Thoracic aorta (tissue), 2 donors: ENCODE measurements at places on chromosomes 6 and 20.

- DNase-seq, result no peak
Measured at GRCh38 chr6:163771180-163771579, 356.7 kb downstream of the QKI start.

DNA sequence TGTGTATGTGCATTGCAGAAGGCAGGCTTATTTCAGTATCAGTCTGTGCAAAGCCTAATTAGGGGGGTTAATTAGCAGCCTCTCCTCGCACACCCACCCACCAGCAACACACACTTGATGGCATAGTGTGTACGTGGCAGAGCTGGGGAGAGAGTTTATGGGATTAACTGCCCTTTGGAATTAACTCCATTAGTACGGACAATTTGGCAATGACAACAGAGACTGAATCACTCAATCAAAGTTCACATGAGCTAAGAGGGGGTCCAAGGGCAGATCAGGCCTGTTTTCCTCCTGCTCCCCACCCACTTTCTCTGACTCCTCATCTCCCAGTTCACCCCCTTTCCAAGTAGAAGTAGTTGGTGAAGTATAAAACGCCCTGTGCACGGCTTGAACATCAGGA, 69.5 kb downstream of the LRFN2 start:
- no peak for DNase-seq

DNA sequence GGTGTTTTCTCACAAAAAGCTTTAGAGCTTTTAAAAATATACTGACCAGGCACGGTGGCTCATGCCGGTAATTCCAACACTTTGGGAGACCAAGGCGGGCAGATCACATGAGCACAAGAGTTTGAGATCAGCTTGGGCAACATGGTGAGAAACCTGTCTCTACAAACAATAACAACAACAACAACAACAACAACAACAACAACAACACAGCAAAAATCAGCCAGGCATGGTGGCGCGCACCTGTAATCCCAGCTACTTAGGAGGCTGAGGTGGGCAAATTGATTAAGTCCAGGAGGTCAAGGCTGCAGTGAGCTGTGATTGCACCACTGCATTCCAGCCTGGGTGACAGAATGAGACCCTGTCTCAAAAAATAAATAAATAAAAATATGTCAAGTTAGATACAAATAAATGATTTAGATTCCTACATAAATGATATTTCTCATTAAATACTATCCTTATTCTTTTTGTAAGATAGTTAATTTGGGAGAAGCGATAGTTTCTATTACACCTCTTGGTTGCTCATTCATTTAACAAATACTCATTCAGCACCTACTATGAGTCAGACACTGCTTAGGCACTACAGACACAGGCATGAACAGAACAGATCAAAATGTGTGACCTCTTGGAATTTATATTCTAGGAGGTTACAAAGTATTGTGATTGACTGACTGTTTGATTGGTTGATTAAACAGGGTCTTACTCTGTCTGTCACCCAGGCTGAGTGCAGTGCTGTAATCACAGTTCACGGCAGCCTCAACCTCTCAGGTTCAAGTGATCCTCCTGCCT, 83.5 kb upstream of the BEND3 start:
- no peak for DNase-seq

- DNase-seq, result no peak
Measured at GRCh38 chr20:973785-974194, 28.3 kb downstream of the RSPO4 start.

GRCh38 chr6:126198631-126199030, 141.3 kb upstream of the CENPW start:
- DNase-seq, result no peak

DNA sequence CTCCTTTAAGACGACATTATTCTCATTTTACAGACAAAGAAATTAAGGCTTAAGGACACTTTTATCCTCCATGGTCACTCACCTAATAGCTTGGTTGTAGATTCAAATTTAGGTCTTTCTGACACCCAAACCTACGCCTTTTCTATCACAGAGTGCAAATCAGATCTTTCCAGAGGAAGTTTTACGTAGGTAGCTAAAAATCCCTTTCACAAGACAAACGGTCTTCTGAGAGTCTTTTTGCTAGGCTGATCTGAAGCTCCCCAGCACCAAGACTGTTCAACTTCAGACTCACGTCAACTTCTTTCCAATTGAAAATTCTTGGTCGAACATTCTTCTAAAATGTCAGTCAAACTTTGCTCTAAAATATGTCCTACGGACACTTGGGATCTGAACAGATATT, 46.5 kb downstream of the BLOC1S5 start:
- DNase-seq, result no peak

- DNase-seq, result no peak
Measured at GRCh38 chr20:1855109-1855508, 40.1 kb upstream of the SIRPA start.

DNA sequence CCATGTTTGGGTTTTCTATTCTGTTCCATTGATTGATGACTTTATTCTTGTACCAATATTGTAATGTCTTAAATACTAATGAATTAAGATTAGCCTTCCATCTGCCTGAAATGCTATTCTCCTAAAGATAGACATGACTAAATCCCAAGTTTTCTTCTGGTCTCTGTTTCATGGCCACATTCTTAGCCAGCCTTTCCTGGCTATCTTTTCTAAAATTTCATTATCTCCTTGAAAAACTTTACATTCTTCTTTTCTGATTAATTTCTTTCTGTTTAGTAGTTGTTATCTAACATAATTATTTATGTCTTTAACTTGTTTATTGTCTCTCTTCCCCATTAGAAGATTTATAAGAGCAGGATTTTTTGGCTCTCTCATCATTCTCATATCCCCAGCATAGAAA, 4.4 kb upstream of the PRIM2 start:
- no peak for DNase-seq

GRCh38 chr6:46645265-46645664, 7.4 kb downstream of the CYP39A1 start:
- DNase-seq, result no peak

DNA sequence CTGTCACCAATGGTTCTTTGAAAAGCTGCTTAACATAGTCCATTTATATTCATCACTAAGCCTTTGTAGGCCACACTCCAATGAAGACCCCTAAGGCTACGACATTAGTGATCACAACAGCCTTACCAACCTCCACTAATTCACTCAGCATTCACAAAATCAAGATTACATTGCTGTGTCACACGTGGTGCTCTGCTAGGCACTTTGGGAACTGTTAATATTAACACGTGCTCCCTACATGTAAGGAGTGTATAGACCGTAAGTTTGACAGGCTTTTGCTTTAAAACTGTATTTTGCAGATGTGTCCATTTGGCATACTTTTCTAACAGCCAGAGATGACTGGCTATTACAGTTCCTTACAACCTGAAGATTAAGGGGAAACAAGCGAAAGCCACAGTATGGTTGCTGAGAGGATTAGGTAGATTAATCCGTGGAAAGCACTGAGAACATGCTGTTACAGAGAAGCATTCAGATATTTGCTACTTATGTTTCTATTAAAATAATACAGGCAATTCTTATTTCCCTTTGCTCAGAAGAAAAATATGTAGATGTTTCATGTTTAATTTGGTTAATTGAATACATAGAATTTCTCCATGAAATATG, 69.7 kb downstream of the SAMD3 start:
- DNase-seq, result no peak

- DNase-seq, result no peak
Measured at GRCh38 chr6:18388942-18389341, 1.8 kb downstream of the RNF144B start.

GRCh38 chr20:23335521-23335920, 15.1 kb upstream of the NXT1 start:
- no peak for DNase-seq

- DNase-seq, result no peak
Measured at GRCh38 chr20:41111578-41111951, 25.8 kb upstream of the PLCG1 start.

GRCh38 chr6:57048577-57048976, 2.1 kb downstream of the KIAA1586 start:
- DNase-seq, result no peak

- no peak for DNase-seq
Measured at GRCh38 chr6:88616380-88616779, 347.0 kb downstream of the RNGTT start.

DNA sequence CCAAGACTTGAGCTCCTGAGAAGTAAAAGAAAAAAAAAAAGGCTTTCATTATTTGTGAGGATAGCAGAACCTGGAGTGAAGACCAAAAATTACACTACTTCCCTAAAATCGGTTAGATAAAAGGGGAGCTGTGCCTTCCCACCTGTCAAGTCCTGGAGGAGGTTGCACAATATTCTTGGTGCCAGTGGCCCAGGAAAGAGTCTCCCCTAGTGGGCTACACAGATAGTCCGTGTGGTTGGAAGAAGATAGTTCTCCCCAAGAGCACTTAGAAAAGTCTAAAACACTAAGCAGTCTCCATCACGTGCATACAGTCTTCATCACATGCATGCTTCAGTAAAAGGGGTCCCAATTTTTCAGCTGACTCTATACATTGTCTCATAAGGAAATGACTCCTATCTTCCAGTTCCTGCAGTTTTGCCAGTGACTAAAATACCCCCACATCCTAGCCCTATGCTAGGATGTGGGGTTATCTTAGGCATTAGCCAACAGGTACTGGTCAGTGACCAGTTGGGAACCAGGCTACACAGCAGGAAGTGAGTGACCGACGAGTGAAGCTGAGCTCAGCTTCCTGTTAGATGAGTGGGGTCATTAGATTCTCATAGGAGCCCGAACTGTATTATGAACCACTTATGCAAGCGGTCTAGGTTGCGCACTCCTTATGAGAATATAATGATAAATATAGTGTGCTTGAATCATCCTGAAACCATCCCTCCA, 199.5 kb upstream of the FAM83B start:
- DNase-seq, result no peak

- no peak for DNase-seq
Measured at GRCh38 chr6:87754828-87755227, 52.8 kb upstream of the AKIRIN2 start.

DNA sequence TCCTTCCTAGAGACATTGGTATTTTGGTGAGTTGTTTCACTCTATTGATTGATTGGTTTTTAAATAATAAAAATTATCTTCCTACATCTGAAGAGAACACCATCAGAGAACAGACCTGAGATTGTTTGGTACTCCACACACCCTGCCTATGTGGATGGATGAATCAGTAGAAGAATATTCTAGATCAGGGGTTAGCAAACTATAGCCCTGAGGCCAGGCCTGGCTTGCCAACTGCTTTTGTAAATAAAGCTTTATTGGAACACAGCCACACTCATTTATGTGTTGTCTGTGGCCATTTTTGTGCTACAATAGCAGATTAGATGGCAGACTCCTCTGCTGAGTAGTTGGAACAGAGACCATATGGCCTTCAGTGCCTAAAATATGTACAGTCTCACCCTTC, 139.6 kb upstream of the INSM1 start:
- no peak for DNase-seq

- DNase-seq, result no peak
Measured at GRCh38 chr6:67722861-67723261, 912.2 kb upstream of the ADGRB3 start.

DNA sequence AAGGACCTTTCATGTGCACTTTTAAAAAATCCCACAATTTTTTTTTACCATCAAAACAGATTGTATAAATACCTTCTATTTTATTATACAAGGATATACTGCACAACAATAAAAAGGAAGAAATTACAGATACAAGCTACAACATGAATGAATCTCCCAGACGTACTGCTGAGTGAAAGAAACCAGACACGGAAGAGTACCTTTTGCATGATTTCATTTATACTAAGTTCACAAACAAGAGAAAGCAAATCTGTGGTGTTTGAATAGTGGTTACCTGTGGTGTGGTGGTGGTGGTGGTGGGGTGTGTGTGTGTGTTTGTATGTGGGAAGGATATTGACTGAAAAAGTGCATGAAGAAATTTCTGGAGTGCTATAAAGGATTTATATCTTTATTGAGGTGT, 6.8 kb upstream of the PLCB4 start:
- no peak for DNase-seq

DNA sequence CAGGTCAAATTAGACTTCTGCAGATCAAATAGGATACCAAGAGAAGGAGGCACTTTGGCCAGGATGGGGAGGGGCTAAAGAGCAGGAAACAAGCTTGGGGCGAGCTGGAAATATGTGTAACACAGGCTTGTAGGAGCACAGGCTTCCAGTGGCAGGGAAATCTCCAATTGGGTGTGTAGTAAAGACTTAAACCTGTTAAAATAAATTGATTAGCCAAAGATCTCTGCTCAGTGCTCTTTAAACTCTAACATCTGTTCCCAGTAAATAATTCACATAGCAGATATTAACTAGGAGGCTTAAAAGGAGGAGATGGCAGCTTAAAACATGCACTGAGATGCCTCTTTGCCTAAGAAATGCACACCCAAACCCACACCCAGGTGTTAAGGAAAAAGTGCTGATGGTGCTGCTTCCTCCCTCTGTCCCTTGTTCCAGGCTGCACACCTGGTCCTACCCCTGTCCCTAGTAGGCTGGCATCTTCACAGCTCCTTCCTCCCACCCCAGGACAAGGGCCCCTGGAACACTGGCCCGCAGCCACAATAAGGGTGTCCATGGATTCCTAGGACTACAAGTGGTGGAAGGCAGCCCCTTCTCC, 93.5 kb upstream of the MLN start:
- no peak for DNase-seq

DNA sequence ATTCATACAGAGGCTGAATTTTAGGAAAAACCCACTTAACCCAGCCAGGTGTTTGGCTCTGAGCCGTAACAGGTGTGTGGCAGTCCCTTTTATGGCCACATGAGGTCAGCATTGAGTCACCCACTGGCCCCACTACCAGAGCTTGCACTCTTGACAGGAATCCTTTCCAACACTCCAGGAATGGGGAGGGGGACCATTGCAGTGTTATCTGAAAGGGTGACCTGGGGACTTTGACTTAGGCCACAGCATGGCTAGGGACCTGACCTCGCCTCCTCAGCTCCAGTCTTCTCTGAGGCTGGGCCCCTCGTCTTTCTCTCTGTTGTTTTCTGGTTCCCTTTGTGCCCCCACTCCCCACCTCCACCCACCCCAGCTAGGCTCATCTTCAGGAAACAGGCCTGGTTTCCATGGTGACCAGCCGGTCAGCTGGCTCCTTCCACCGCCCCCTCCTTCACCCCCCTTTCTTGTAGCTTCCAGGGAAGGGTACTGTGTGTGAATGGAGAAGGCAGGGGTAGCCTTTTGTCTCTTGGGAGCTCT, 2.1 kb upstream of the TMEM151B start:
- DNase-seq, result no peak
